ENCODE measurements at places on chromosomes 1 and 21. TPM values are rescaled to one million over a fixed set of nuclear protein-coding genes. Genes with fewer than 3 reads are reported as not detected.
A peak's percentile ranks its signal among the peaks of the same experiment; 100 is the strongest.

DNA sequence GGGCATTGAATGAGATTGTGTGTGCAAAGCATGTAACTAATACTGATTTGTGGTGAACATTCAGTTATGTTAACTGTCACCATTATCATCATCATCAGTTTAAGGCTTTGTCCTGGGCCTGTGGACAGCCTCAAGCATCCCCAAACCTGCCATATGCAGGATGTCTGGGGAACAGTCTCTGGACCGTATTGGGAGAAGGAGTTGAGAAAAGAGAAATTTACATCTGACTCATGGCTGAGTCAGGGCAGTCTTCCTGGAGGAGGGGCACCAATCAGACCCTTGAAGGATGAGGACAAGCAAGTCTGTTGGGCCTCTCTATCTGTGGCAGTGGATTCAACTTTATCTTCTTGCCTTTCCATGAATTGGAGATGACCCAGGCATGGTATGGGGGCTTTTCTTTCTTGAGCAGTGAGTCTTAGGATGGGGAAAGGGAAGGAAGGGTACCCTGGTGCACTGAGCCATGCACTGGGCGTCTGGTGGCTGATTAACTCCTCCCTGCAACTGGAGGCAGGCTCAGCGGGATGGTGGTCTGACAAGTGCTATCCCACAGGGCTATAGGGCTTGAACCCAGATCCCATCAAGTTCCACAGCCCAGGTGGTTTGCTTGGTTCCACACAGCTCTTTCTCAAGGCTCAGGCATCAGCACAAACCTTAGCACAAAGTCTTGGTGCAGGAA lies 2.9 kb downstream of the PADI3 start:
- no peak overlapping the region for H3K27ac ChIP-seq
- H3K36me3 ChIP-seq, result no peaks in the 10 kb centered on the region
- H3K4me1 ChIP-seq, result no peaks in the 10 kb centered on the region
- no peaks in the 10 kb centered on the region for H3K27me3 ChIP-seq
- DNase-seq, result peak; percentile 49
- no peak overlapping the region for H3K4me3 ChIP-seq

DNA sequence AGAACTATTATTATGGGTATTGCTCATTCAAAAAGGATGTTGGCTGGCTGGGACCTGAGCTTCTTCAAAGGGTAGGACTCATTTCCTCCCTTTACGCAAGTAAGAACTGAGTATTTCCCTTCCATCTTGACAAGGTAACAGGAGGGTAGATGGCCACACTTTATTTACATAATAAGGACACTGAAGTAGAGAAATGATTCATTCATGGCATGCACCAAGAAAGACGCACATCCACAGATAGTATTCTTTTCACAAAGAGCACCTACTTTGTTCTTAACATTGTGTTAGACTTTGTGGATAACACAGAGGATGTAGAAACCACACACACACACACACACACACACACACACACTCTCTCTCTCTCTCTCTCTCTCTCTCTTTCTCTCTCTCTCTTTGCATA lies 82.9 kb downstream of the FAM78B start:
- H3K36me3 ChIP-seq, result no peaks in the 10 kb centered on the region
- H3K4me1 ChIP-seq, result no peaks in the 10 kb centered on the region
- no peak for DNase-seq

Gene SNRPE
- 47.3 TPM for total RNA-seq

DNA sequence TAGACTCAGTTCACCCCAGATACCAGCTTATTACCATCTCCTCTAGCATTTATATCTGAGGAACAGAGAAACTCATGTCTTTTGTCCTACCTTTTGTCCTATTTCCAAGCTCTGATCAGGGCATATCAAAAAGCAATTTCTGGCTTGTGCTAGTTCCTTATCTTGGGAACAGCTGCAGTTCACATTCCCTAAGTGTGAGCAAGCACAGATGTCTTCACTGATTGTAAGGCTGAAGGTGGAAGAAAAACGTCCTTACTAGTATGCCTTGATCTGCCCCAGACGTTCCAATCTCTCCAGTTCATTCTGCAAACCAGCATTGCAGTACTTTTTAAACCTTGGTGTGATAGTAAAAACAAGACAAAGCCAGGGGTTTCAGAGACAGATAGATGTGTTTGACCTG lies 139.8 kb downstream of the NCAM2 start:
- no peak for DNase-seq
- no peaks in the 10 kb centered on the region for H3K36me3 ChIP-seq
- H3K27me3 ChIP-seq, result no peaks in the 10 kb centered on the region
- no peaks in the 10 kb centered on the region for H3K4me1 ChIP-seq

GRCh38 chr1:101245246-101245927 lies 8.6 kb downstream of the S1PR1 start:
- no peak overlapping the region for H3K4me3 ChIP-seq
- no peaks in the 10 kb centered on the region for H3K4me1 ChIP-seq
- H3K27me3 ChIP-seq, result no peaks in the 10 kb centered on the region
- H3K27ac ChIP-seq, result no peak overlapping the region
- peaks cover 12% of the 10 kb centered on the region for H3K36me3 ChIP-seq

DNA sequence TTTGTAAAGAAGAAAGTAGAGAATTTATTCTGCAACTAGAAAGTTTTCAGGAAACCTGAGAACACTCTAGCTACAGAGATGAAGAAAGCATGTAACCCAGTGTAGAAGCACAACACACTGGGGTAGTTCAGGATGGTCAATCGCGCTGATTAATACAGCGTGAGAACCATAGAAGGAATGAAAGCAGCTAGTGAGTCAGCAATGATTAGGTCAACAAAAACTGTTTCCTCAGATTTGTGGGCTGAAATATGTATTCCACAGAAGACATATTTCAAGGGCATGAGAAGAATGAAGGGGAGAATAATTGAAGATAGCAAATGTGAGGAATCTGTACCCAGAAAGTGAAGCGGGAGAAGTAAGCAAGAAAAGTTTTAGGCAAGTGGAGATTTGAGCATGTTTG lies 97.8 kb upstream of the ADGRL2 start:
- peak; percentile 95 for DNase-seq
- H3K4me3 ChIP-seq, result peak overlapping the region; percentile 48
- no peaks in the 10 kb centered on the region for H3K36me3 ChIP-seq
- H3K4me1 ChIP-seq, result peaks cover 82% of the 10 kb centered on the region
- peak overlapping the region; percentile 99 for H3K27ac ChIP-seq
- no peaks in the 10 kb centered on the region for H3K27me3 ChIP-seq

Measured in GM23248 (cell line).